SK-N-MC (cell line): ENCODE measurements at places on chromosomes 6 and 20.

GRCh38 chr6:101397199-101397598 lies 3.7 kb downstream of the GRIK2 start:
- DNase-seq: no peak

DNA sequence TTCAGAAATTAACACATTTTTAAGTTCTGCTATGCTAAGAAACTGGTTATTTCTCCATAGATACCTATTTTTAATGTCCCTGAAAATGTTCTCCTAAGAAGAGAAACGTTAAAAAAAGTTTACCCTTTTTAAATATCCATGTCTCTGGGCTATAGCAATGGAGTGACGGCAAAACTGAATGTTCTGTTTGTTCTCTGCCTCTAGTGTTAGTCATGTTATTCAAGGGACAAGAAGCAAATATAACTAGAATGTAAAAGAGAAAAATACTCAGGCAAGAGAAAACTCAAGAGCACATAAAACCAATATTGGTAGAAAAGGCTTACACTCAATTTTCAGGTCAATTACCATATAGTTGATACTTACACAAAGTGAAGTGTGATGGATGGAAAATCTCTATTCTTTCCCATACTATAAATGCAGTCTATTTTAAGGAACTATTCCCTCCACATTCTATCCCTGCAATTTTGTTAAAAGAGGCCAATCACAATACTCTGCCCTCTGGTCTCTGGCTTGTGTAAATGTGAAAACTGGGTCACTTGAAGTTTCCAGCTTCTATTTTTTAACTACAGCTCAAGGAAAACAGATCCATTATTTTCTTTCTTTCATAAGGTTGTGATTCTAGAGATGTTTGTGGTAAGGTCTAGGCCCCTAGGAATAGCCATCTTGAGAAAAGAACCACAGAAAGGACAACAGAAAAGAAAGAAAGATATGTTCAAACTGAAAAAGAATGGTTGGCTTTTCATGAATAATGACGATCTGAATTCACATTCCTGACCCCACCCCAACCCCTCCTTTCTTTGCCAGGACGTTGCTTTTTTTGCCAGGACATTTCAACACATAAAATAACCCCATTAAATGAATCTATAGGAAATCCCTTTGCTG lies 200.3 kb upstream of the FAM83B start:
- no peak for DNase-seq

DNA sequence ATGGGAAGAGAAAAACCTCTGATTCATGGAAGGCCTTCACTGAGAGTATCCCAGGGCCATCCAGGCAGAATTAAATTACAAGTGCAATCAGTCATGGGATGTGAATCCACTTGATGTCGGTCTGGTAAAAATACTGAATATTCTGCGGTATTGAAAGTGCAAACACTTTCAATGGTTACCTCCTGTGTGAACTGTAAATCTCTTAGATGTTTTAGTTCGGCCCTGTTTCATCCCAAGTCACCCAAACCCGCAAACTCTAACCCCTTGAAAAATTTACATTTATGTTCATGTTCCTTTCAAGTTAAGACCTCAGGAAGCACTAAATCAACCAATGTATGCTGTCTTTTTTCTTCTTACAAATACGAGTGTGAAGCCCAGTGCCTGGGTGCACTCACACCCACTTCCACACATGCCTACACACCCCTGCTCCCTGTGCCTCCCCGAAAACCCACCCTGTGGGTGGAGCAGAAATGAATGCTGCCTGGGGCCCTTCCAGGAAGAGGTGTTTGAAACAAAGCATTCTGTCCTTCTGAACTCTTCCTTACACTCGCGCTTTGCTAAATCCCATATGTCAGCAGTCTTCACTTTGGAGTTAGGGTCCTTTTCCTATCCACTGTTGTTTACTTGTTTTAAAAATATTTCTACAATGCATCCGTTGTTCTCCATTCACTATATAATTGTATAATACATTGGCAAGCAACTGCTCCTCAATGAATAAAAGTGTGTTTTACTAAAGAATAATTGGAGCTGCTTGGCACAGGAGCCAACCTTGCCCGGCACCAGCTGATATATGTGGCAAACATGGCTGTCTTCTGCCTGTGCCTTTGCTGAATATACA lies 62.7 kb downstream of the FYN start:
- no peak for DNase-seq

- DNase-seq: no peak
Observed at GRCh38 chr6:165321555-165322145, 12.2 kb upstream of the C6orf118 start.

- DNase-seq: no peak
Observed at GRCh38 chr6:11317885-11318771, 85.7 kb upstream of the NEDD9 start.

- no peak for DNase-seq
Observed at GRCh38 chr20:53287357-53288042, 306.1 kb downstream of the ZNF217 start.

- no peak for DNase-seq
Observed at GRCh38 chr6:31879901-31880300, 1.1 kb upstream of the SLC44A4 start.

GRCh38 chr20:38092260-38092857 lies 58.8 kb downstream of the RPRD1B start:
- no peak for DNase-seq

GRCh38 chr6:45648262-45648620 lies 270.5 kb upstream of the SUPT3H start:
- no peak for DNase-seq

- no peak for DNase-seq
Observed at GRCh38 chr20:10470276-10470675, 35.2 kb downstream of the SLX4IP start.

DNA sequence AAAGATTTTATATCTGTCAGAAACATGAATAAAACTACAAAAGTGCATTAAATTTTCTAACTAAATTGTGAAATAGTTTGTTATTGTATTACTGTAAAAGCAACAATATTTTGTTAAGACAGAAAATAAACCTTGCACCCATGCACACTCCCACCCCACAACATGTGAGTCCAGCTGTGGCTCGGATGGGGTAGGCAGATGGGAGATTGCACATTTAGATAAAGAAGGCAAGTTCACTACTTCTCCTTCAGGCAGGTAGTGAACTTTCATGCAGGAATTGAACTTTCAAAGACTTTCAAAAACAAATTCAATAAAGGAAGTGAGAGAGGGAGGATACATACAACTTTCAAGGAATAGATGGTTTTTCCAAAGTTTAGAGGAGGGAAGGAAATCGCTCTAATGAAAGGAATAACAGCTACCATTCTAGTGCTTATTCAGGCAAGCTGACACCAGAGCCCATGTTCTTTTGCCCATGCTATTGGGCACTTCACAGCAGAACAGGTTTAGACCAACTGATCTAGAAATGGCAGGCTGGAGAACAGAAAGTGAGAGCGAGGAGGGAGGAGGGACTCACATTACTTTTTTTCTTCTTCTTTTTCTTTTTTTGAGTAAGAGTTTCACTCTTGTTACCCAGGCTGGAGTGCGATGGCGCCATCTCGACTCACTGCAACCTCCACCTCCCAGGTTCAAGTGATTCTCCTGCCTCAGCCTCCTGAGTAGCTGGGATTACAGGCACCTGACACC lies 28.5 kb downstream of the SF3B5 start:
- DNase-seq: no peak

GRCh38 chr6:34389034-34389433 lies 3.4 kb downstream of the NUDT3 start:
- no peak for DNase-seq

- DNase-seq: no peak
Observed at GRCh38 chr6:30487926-30488325, 1.4 kb upstream of the HLA-E start.

GRCh38 chr20:63016514-63017075 lies 9.8 kb upstream of the BHLHE23 start:
- no peak for DNase-seq

- DNase-seq: no peak
Observed at GRCh38 chr6:128131036-128131435, 230.2 kb upstream of the THEMIS start.

DNA sequence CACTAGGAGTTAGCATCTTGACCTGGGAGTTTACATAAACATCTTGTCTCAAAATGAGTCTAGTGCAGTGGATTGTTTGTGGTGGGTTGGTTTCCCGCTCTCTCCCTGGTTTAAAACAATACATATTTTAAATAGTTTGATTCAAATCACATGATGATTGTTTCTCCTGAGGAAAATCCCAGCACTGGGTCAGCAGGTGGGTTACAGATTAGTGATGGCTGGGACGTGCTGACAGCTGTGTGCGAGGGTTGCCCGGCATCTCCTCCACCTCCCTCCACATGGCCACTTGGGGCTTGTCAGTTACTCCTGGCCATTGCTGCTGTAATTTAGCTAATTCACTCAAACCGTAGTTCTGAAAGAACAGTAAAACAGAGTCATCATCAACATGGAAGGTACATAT lies 306.4 kb upstream of the CITED2 start:
- DNase-seq: no peak

DNA sequence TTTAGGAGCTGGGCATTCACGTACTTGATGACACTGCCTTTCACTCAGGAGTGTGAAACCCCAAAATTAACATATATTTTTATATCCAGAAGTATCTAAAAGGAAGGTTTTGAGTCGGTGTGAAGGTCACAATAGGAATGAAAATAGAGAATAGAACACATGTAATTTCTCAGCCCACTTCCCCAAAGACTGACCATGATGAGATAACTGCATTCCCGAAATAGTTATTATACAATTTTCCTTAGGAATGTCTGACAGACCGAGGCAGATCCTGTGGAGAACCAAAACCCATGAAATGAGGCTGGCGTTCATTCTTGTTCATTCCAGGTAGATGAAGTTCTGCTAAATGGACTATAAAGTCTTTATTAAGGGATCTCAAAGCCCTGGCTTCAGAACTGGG lies 10.3 kb downstream of the NSFL1C start:
- DNase-seq: no peak

DNA sequence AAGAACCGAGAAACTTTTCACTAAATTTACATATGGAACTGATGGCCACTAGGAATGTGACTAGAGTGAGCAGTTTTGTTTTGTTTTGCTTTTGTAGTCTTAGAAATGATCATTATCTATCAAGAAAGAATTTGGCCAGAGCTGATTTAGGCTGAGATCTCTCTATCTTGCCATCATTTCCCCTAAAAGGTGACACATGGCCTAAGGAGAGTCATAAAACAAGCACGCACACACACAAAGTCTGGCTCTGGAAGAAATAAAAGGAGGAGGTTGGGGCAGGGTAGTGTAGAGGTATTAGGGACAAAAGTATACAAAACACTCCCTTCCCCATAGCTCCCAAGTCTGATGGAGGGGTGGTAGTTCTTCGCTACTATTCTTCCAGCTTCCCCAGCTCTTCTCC lies 56.4 kb downstream of the RIPOR2 start:
- no peak for DNase-seq

GRCh38 chr6:113997116-113997515 lies 26.2 kb upstream of the HDAC2 start:
- DNase-seq: no peak

DNA sequence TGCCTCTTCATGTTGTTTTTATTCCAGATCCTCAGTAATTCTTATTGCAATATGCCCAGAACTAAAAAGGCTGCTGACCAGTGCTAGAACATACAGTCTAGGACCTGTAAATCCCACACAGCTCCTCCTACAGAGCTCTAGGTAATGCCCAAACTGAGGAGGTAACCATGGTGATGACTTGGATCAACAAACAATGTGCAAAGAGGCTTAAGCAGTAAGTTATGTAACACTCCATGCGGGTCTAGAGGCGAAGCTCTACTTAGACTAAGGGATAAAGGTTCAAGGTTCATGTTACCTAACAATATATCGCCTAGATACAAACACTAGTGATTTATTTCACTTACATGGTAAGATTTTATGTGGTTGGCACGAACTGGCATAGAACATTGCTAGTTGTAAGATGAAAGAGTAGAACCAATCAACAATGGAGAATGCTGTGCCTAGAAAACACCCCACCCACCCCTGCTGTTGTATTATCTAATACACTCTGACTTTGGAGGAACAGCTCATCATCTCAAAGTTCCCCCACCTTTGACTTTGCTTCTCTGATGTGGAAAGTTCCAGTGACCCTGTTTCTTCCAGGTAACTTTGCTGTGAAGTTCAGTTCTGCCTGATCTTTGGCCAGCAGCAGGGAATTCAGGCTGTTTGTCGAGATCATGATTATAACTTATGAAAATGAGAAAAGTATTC lies 242.4 kb downstream of the ALDH8A1 start:
- DNase-seq: no peak

DNA sequence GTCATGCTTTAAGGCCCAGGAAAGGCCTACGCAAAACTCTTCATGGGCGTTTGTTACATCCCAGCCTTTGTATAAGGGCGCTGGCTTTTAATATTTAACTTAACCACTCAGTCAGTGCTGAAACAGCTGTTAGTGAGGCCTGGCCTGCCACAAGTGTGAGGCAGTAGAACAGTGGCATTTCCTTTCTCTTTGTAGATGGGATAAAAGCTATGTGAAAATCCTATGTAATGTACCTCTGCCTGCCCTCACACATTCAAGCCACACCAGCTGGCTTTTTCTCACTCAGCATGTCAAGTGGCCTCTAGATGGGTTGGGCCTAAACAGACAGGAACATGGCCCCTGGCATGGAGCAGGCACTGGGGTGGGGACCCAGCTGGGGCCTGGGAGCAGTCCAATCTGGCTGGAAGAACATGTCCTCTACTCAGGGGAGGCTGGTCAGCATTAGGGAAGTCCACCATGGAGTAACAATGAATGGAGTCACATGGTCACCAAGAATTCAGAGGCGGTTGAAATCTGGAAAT lies 20.7 kb downstream of the CGA start:
- no peak for DNase-seq

DNA sequence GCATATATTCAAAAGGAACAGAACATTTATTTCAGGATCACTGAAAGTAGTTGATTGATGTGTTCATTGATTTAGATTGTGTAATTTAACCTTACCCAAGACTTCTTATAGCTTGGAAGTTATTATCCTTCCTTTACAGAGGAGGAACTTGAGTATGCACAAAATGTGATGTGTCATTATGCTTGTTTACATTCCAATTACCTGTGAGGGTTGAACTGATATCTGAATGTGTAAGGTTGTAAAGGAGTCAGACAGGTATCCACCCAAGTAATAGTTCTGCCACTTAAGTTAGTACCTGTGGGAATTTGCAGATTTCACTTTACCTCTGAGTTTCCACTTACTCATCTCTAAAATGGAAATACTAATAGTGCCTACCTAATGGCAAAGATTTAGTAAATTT lies 668.2 kb downstream of the DOK5 start:
- DNase-seq: no peak

GRCh38 chr20:12984069-12984765 lies 24.6 kb upstream of the SPTLC3 start:
- no peak for DNase-seq

DNA sequence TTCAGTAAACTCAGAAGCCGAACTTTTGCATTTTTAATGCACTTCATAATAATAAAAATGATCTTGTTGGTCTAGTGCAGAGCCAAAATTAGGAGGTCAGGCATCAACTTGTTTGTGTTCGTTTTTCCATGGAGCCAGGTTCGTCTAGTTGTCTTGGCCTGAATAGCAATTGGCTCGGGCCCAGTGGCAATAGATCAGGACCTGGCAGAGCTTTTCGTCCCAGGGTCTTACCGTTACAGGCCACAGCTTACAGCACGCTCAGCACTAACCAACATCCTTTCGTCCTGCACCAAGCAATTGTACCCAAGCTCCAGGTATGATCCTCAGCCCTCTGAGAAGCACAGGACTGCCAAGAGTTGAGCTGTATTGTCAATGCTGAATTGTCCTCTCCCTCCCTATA lies 240.5 kb upstream of the PLN start:
- DNase-seq: no peak
